Activated naive CD4-positive, alpha-beta T cell treated with anti-CD3 and anti-CD28 coated beads for 36 hours (primary cell): ENCODE measurements at places on chromosomes 1 and 21. TPM values are rescaled to one million over a fixed set of nuclear protein-coding genes. Genes with fewer than 3 reads are reported as not detected.

DNA sequence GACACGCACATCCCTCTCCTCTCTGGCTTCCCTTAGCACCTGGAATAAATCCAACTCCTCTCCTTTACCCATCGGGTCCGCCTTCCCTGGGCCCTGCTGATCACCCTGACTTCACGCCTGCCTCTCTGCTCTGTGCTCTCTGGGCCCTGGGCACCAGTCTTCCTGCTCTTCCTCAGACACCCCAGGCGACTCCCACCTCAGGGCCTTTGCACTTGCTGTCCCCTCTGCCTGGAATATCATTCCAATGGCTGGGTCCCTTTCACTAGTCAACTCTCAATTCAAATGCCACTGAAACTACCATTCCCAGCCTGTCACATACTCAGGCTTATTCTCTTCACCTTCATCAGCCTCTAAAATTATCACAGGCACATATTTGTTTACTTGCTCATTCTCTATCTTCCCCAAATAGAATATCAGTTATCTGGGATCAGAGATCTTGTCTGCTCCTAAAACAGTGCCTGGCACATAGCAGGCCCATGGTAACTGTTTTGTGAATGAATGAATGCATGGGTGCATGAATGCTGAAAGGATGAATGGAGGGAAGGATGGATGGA, 27.2 kb upstream of the SELENON start:
- no peak for DNase-seq

DNA sequence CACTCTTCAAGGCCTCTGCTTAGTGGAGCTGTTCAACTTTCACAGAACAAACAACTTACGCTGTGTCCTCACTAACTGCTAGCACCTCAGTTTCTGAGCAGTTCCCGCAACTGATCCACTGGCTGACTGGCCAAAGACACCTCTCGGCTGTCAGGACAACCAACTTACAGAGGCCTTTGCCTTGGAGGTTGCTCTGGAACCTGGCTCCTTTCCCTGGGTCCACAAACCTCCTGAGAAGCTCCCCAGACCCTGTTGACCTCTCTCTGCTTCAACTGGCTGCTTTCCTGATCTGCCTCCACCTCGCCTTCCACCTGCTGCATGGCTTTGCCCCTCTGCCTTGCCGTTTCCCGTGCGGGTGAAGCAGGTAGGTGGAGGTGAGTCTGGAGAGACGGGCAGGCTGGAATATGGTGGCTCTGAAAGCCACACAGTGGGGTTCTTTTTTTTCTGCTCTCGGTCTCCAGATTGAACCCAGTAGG, 13.0 kb downstream of the BTBD19 start:
- no peak for DNase-seq

DNA sequence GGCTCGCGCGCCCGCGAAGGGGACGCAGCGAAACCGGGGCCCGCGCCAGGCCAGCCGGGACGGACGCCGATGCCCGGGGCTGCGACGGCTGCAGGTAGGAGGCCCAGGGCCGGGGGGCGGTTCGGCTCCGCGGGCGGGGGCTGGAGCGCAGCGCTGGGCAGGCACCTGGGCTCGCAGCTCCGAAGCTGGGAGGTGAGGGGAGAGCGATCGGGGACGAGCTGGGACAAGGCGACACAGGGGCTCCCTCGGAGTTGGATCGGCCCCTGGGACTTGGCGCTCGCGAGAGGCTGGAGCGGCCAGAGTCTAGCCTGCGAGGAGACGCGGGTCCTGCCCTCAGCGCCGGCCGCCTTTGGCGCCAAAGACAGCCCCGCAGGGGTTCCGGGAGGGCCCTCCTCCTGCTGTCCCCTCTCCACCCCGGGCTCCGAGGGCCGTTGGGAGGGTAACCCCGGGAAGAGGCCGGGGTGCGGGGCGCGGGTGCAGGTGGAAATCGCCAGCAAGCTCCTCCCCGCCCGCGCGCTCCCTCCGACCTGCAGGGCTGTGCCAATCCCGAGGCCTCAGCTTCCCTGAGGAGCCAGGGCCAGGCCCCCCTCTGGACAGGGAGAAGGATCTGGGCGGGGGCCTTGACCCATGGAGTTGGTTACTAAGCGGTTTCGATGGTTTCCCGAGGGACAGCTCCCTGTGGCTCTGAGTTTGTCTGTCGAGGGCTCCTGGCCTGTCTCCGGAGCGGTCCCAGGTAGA, 401 bp downstream of the TP73 start:
- no peak for DNase-seq

GRCh38 chr1:157532569-157532968, 19.7 kb downstream of the FCRL5 start:
- no peak for DNase-seq

GRCh38 chr1:208681878-208682663, 437.9 kb upstream of the PLXNA2 start:
- DNase-seq: no peak

GRCh38 chr1:228408041-228408868, 1.6 kb upstream of the TRIM11 start:
- no peak for DNase-seq

KRTAP13-2 gene
- total RNA-seq: not detected

IGSF3 gene
- total RNA-seq: 0.96 TPM

FCER1G gene
- total RNA-seq: 0.74 TPM

MCOLN2 gene
- total RNA-seq: 7.4 TPM

NTNG1 gene
- total RNA-seq: not detected
